NB4 (cell line): ENCODE measurements at places on chromosomes 13 and 19.
A peak's percentile ranks its signal among the peaks of the same experiment; 100 is the strongest.

GRCh38 chr13:63910511-63910910 lies 2494.9 kb upstream of the PCDH20 start:
- DNase-seq: no peak

DNA sequence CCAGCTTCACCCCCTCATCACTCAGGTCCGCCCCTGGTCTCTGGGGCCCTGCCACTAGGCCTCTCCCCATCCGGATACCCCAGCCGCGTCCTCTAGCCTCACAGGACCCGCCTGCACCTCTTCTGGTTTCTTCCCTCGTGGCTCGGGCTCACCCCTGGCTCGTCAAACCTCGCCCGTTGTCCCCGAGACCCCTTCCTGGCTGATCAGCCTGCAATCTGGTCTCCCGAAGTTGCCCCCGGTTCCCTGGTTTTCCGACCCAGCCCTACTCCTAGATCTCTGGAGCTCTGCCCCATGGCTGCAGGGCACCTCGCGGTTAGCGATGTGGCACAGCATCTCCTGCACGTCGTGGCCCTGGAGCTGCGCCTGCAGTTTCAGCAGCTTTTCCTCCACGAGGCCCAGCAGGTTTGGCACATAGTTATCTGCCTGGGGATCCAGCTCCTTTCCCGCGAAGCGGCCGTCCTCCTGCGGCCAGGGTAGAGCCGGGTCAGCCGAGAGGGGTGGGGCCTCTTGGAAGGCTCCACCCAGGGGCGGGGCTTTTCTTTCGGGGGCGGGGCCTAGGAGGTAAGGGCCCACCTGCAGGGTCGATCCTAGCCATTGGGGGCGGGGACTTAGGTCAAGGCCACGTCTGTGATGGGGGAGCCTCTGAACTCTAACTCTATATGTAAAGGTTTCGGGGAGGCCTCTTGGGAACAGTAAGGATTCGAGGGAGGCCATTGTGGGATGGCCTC lies 2.4 kb upstream of the RGL3 start:
- no peak for DNase-seq

GRCh38 chr19:3254520-3254919 lies 30.1 kb downstream of the CELF5 start:
- no peak for DNase-seq

GRCh38 chr19:57302020-57302465 lies 18.2 kb upstream of the ZNF543 start:
- peak; percentile 88 for DNase-seq

DNA sequence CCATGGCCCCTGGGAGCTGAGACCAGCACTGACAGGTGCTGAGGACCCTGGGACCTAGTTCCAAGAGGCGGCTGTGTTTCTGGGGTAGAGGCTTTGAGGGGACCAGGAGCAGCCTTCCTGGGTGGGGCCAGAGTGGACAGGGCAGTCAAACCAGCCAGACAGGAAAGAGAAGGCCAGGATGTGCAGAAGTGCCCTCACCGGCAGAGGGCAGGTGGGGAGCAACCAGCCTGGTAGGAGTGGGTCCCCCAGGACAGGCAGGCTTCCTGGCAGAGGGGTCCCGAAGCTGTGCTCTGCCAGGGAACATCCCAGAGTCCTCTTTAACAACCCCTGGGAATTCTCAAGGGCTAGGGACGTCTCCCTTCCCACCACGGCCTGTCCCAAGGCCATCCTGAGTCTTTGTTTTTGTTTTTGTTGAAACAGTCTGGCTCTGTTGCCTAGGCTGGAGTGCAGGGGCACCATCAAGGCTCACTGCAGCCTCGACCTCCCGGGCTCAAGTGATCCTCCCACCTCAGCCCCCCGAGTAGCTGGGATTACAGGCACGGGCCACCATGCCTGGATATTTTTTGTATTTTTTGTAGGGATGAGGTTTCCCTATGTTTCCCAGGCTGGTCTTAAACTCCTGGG lies 3.0 kb upstream of the HIPK4 start:
- DNase-seq: no peak

GRCh38 chr19:51003316-51003715 lies 1.9 kb upstream of the KLK8 start:
- DNase-seq: no peak

DNA sequence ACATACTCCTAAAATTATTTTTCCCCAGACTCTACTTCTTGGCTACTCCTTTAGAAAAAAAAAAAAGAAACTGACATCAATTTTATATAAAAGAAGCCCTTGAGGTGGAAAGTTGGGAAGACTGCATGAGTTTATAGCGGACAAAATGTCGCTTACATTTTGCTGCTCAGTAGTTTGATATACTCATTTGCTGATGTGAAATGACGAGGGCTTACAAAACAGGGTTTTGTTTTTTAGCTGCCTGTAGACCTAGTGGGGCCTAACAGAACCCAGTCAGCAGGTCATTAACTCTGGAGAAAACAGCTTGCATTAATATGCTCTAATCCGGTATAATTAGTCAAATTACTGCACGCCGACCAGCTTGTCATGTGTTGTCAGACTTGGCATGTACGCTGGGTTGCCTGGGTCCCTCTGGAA lies 37.6 kb upstream of the MAB21L1 start:
- no peak for DNase-seq

DNA sequence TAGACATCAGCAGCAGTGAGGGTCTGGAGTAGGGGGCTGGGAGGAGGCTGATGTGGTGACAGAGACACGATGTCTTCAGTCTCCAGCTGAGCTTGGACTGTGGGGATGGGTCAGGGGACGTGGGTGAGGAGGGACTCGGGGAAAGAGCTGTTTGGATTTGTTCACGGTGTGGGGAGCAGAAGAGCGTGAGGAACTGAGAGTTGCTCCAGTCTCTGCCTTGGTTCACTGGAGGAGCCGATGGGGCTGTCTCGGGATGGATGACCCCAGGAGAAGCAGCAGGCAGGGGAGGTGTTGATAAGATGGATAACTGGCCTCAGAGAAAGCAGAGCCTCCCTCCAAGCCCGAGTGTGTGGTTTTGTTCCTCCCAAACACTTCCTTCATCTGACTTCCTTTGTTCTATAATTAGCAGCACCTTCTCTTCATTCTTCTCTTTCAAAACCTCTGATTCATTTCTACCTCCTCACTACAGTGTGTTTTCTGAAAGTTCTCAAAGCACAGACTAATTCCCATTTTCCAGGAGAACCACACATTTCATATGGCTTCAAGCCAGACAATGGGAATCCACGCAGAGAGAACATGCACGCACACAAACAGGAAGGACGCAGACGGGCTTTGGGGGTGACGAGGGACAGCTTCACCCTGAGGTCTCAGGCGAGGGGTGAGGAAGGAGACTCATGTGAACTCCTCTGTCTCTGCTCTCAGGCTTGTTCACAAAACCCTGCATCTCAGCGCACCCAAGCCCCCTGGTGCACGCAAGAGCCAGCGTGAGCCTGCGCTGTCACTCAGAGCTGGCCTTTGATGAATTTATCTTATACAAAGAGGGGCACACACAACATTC lies 18.6 kb downstream of the LAIR2 start:
- DNase-seq: peak; percentile 24

DNA sequence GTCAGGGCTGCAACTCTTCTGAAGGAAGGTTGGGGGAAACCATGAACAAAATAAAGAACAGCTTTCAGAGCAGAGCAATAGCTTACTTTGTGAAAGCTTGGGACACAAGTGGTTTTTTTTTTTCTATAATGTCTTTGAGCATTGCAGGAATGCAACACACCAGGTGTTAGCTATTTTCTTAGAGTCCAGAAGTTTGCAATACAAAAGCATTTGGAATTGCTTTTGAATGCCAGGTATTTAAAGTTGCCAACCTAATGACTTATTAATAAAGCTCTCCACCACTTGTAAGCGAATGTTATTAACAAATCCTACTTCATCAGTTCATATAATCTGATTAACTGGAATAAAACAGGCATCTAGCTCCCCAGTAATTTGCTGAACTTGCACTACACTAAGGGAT lies 172.6 kb downstream of the NUFIP1 start:
- no peak for DNase-seq

- no peak for DNase-seq
Observed at GRCh38 chr13:73616861-73617260, 517.3 kb downstream of the KLF12 start.

- no peak for DNase-seq
Observed at GRCh38 chr19:6070207-6070681, 40.1 kb downstream of the RFX2 start.

DNA sequence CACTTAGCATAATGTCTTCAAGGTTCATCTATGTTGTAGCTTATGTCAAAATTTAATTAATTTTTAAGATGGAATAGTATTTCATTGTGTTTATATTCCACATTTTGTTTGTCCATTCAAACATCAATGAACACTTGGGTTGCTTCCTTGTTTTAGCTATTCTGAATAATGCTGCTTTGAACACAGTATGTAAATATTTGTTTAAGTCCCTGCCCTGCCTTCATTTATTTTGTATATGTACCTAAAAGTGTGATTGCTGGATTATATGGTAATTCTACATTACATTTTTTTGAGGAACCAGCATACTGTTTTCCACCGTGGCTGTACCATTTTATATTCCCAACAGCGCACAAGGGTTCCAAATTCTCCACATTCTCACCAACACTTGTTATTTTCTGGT lies 17.6 kb upstream of the SUCLA2 start:
- no peak for DNase-seq

- peak; percentile 88 for DNase-seq
Observed at GRCh38 chr13:41864658-41865057, 96.3 kb downstream of the VWA8 start.

GRCh38 chr19:47660435-47660832 lies 51.5 kb downstream of the BICRA start:
- no peak for DNase-seq

DNA sequence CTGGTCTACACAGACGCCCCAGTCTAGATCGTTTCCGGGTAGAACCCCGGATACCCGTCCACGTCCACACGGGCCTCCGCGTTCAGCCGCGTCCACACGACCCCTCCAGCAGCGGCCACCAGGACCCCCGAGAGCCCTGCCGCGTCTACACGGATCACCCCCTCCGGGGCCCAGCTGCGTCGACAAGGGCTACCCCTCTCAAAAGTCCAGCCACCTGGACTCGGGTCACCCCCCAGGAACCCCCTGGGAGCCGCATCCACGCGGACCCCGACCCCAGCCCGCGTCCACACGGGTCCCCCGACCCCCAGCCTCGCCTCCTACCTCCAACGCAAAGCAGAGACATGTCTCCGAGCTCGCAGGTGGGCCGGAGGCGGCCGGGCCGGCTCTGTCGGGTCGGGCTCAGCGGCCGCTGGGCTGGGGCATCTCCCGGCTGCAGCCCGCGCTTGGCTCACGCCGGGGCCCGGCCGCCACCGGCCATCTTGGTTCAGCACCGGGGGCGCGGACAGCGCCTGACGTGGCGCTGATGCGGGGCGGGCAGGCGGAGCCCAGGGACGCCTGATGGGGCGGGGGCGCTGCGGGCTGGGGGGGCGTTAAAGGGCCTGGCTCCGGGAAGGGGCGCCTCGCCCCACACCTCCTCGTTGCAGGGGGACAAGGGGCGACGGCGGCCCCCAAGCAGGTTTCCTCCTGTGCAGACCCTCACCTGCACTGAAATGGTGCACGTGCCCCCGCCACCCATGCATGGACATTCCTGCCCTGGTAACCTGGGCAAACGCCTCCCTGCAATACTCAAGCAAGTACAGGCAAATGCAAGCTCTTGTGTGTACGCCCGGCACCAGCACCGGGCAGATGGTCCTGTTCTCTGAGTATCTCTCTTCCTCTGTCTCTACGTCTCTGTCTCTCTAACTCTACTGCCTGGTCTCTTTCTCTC lies at the start of gene UNC13A:
TSS of gene UNC13A (minus strand) at position 498 of the 928 bp plus-strand sequence. CDS start at position 343, 155 bp downstream.
- peak; percentile 65 for DNase-seq

DNA sequence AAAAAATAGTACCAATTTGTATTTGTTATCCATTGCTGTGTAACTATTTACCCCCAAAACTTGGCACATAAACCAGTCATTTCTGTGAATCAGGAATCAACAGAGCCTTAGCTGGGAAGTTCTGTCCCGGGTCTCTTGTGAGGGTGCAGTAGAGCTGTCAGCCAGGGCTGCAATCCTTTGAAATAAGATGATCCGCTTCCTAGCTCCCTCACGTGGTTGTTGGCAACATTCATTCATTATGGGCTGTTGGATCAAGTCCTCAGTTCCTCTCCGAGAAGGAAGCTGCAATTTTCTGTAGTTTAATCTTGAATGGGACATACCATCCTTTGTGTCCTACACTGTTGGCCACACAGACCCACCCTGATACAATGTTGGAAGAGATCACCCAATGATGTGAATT lies 277.2 kb downstream of the SUCLA2 start:
- no peak for DNase-seq

DNA sequence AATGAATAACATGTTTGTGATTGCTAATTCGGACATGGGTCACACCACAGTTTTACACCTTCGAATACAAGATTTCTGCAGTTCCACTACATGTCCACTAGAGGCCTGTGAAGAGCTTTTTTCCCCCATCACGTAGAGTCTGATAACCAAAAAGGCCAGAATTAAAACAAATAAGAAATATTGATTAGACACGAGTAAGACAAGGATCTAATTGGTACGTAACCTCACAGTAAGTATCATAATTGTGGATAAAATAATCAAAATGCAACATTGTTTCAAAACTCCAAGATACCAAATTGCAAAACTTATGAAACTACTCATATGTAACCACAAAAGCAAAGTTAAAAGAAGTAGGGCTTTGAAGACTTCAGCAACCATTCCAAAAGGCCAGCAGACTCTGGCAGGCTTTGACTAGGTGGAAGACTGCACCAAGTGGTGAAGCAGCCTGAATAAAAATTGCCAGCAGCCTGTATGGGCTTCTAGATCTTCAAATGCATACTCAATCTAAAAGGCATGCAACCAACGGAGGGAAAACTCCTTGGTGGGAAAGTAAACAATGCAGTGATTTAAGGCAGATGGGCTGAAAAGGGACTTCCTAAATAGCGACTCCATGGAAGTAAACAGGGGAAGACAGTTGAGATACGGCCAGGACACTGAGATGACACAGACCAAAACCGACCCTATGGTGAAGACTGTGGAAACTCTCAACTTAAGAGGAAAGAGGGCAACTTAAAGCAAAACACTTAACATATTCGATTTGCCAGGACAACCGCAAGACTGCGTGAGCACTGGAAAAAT lies 56.7 kb downstream of the STARD13 start:
- peak; percentile 56 for DNase-seq

GRCh38 chr19:4149518-4150288 lies 3.7 kb upstream of the CREB3L3 start:
- no peak for DNase-seq

DNA sequence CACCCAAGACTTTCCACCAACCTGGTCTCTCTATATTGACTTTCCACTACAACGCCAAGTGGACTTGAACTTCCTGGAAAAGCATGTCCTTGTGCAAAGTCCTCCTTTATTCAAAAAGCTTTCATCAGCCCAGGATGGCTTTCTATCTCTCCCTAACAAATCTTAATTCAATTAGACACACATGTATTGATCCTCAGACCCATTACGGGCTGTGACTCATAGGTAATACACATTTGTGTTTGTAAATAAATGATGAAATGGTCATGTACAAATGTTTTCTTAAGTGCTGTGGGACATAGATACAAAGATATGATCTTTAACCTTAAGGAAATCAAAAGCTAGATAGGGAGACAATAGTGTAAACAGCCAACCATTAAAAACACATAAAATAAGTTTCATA lies 1189.7 kb downstream of the EFNB2 start:
- no peak for DNase-seq

- DNase-seq: peak; percentile 100
Observed at GRCh38 chr13:50208826-50209335, 193.6 kb downstream of the KCNRG start.
